Retina (tissue), 1 donor: ENCODE measurements at places on chromosomes 13 and 19.

DNA sequence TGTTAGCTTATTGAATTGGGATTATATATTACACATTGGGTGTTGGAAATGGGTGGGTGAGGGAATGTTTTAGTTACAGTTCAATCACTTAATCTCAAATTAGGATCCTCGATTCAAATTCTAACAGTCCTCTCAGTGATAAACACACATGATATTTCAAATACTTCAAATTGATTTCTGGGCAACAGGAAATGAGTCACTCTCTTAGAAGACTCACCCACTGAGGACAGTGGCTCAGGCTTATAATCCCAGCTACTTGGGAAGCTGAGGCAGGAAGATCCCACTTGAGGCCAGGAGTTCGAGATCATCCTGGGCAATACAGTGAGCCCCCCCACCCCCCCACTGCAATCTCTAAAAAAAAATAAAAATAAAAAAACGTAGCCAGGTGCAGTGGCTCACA, 435.3 kb downstream of the KLF12 start:
- DNase-seq: no peak

DNA sequence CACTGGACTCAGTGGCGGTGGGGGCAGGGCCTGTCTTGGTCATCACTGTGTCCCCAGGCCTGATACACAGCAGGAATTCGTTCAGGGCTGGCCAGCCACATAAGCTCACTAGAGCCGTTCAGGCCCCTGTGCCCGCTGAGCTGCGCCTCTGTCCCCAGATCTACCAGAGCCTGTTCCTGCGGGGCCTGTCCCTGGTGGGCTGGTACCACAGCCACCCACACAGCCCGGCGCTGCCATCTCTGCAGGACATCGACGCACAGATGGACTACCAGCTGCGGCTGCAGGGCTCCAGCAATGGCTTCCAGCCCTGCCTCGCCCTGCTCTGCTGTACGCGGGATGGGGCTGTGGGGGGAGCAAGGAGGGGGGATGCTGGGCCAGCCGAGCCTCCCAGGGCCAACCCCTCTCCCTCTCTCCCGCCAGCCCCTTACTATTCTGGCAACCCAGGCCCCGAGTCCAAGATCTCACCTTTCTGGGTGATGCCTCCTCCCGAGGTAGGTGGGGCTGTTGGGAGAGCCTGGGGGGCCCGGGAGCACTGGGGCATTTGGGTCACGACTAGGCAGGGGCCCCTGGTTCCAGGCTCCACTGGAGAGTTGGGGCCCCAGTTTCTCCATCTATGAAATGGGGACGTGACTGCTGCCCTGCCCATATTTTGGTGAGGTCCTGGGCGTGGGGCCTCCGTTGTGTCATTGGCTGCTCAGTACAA, 13.9 kb downstream of the MPND start:
- DNase-seq: no peak

DNA sequence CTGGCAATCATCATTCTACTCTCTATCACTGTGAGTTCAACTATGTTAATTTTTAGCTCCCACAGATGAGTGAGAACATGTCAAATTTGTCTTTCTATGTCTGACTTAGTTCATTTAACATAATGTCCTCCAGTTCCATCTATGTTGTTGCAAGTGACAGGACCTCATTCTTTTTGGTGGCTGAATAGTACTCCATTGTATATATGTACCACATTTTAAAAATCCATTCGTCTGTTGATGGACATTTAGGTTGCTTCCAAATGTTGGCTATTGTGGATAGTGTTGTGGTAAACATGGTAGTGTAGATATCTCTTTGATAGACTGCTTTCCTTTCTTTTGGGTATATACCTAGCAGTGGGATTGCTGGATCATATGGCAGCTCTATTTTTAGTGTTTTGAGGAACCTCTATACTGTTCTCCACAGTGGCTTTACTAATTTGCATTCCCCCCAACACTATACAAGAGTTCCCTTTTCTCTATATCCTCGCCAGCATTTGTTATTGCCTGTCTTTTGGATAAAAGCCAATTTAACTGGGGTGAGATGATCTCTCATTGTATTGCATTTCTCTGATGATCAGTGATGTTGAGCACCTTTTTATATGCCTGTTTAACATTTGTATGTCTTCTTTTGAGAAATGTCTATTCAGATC, 124.1 kb downstream of the PCCA start:
- DNase-seq: no peak

- DNase-seq: no peak
These were observed 15.9 kb downstream of the SPINT2 start for GRCh38 chr19:38280030-38280921.

- DNase-seq: no peak
These were observed 81.4 kb upstream of the MCF2L start for GRCh38 chr13:112887557-112887991.

- no peak for DNase-seq
These were observed 15.1 kb downstream of the IFT88 start for GRCh38 chr13:20582026-20582425.
